ENCODE measurements at places on chromosomes 1 and 21.

DNA sequence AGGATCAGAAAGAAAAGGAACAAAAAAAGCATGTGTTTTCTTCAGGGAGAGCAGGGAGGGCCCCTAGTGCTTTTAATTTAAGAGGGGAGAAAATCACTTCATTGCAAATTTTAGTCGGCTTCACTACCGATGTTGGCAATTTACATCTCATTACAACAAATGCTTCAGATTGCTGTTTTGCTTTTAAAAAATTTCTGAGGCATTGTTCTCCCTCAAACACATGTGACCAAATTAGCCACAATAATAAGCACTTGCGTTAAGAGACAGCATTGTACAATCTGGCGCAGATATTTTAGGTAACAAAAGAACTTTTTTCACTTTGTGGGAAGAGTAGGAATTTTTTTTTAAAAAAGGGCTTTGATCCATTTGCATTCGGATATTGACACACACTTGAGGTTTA lies 29.8 kb downstream of the BEND5 start:
- DNase-seq = no peak

- DNase-seq = no peak
These were observed 161.0 kb downstream of the KCNK2 start for GRCh38 chr1:215243345-215244054.

DNA sequence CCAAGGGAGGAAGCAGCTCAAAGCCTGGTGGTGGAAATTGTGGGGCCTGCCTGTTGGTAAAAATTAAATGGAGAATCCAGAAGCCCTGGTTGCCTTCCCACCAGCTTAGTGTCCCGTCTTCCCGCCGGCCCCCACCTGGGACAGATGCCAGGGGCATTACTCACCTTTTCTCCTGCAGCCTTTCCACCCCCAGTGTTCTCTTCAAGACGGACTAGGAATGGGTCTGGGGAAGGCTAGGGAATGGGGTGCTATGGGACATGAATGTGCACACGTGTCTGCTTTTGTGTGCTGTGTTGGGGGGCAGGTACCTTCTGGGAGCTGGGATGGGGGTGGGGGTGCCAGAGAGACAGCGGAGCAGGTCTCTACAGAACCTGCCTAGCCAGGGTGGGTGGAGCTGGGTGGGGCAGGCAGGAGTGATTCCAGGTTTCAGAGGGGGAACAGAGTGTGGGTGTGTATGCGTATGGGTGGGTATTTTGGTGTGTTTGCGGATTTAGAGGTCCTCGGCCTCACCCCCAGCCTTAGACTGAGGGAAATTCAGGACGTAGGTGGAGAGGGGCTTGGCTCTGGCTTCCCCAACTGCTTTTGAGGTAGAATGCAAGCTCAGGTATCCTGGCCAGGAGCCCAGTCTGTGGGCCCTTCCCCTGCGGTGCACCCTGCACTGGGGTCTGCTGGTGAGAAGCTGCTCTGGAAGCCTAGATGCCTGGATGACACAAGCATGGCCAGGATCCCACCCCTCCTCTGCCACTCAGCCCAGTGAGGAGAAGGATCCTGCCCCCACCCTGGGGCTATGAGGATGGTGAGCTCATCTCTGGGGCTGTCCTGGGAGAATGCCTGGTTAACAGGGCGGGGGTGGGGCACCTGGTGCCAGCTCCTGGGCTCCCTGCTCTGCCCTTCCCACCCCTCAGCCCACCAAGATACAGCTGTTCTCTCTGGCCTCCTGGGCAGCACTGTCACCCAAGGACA lies 7.8 kb downstream of the VANGL2 start:
- no peak for DNase-seq

DNA sequence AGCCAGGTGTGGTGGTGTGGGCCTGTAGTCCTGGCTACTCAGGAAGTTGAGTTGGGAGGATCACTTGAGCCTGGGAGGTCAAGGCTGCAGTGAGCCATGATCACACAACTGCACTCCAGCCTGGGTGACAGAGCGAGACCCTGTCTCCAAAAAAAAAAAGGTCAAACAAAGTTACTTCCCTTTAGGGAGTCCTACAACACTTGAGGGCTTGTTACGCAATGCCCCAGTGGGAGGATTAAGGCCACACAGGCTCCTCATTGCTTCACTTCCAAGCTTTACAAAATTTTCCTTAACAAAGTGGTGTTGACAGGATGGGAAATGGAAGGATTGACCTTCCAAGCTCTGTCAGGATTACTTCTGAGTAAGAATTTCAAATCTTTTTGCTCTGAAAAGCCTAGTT lies 6.2 kb upstream of the EXTL1 start:
- DNase-seq = no peak

DNA sequence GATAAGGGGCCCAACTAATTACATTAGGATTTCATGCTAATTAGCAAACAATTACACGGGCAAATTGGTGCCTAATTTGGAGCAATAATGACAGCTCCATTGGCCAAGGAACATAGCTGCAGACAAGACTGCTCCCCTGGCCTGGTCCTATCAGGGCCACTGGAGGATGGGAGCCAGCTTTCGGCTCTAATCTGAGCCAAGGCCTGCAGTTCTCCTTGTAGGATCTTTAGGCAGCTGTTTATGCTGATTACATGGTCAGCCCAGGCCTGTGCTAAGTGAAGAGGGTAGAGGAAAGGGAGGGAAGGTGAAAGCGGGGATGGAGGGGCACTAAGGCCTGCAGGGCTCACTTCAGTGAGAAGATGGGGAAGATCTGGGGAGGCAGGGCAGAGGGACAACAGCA lies 12.4 kb upstream of the ADGRB2 start:
- no peak for DNase-seq

GRCh38 chr1:65211331-65211730 lies 63.3 kb downstream of the AK4 start:
- no peak for DNase-seq
